ENCODE measurements at places on chromosomes 12 and 14.

DNA sequence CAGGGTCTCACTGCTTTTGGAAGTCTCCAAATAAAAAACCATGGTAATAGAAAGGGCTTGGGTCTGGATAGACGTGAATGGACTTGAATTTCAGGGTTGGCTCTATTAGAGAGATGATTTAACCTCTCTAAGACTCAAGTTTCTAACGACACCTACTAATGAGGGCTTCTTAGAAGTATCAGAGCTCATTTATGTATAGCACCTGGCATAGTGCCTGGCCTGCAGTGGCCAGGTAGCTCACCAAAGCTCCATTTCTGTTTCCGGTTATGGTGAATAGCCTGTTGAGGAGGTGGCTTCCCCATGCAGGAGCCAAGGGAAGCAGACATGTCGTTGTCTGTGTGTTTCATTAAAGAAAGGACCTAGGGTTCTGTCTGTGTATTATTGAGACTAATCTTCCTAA lies 108.6 kb downstream of the ETV6 start:
- no peak for DNase-seq

DNA sequence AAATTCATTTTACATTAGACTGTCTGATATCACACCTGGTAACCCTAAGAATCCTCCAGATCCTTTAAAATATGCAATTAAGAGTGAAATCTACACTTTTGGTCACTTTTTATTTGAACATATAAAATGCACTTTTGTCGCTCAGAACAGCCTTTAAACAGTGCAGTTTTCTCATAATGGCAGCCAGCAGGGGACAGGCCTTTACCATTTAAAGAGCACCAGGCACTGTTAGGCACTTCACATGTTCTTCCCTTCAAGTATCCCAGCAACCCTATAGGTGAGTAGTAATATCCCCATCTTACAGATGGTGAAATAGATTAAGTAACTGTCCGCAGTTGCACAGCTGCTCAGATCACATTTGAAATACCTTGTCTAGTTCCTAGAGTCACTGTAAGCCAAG lies 11.3 kb upstream of the SAMD4A start:
- no peak for DNase-seq

- no peak for DNase-seq
These were observed 24.3 kb downstream of the NCOR2 start for GRCh38 chr12:124543052-124543589.

- DNase-seq = no peak
These were observed 97.4 kb downstream of the RFLNA start for GRCh38 chr12:124392271-124392666.

- DNase-seq = no peak
These were observed 146.4 kb upstream of the PRICKLE1 start for GRCh38 chr12:42735861-42736361.

DNA sequence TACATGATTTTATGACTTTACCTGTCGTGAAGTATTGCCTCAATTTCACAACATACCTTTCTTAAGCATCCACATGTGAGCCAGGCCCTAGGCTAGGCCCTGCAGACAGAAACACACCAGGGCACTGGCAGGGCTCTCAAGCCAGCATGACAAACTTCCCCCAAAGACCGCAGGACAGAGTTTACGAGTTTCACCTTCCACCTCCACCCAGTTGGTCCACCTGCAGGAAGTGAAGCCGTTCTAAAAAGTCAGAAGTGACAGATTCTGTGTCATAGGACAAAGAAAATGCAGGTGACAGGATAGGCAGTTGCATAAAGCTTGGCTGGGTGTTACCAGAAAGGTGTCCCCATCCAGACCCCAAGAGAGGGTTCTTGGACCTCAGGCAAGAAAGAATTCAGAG lies 382.3 kb downstream of the PCNX1 start:
- DNase-seq = no peak

DNA sequence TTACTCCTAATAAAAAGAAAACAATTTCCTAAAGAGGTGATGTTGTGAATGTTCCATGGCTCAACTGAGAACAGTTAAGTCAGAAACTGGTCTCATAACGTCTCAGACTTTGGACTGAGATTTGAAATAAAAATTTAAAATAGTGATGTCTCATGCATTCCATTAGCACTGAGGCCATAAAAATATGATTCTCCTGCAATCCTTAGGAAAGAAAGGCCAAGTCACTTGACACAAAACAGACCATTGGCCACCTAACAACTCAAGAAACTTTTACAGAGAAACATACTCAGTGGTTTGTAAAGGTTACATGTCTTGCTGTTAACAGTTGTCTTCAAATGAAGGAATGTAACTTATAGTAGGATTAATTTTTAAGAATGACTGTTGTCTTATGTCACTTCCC lies 58.1 kb downstream of the STAB2 start:
- no peak for DNase-seq

- DNase-seq = no peak
These were observed 32.7 kb upstream of the RNU6-7 start for GRCh38 chr14:32169191-32169590.

DNA sequence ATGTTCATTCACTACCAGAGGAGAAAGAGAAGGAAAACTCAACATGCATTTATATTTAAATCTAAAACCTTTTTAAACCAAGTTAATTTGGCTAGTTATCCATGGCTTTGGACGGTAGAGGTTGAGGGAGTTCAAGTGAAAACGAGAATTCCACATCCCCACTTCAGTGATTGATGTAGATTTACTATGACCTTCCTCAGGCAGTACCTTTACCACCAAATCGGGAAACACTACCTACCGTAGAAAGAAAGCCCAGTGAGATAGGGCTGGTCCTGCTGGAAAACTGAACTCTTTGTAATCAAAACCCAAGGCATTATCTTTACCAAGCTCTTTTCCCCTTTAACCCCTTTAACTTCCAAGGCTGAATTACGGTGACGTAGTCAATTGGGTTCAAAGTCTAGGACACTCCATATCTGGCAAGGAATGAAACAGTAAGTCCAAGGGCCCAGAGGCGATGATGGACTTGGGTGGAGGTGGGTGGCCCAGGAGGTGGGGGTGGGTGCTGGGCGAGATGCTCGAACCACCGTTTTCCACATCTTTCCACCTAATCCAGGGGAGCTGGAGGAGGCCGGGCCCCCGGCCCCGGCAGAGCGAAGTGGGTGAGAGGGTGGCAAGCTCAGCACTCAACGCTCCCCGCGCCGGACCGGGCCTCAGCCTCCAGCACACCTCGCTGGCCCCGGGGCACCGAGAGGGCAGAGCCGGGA lies 618 bp downstream of the SEC23A start:
- no peak for DNase-seq

- DNase-seq = peak; percentile 64
These were observed 1.5 kb downstream of the FOXG1 start for GRCh38 chr14:28767853-28768741.

DNA sequence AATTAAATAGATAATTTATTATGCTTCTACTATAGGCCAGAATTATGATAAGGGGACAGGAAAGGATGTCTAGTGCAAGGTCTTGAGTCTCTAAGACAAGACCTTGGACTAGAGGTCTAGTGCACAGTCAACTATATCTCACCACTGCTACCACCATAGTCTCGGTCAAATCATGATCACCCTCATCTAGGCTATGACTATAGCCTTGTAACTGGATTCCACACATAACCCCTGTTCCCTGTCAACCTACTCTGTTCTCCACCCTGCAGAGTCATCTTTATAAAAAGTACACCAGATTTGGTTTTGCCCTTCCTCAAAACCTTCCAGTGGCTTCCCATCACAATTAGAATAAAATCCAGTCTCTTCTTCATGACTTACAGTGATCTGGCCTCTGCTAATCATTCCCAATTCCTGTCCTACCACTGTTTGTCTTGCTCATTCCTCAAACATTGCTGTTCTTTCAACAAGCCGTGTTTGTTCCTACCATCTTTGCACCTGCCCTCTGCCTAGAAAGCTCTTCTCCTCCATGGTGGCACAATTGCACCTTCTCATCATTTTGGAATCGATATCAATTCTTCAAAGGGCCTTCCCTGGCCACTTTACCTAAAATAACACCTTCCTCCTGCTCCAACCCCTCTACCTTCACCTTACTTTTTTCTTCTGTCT lies 169.4 kb downstream of the FOXN3 start:
- no peak for DNase-seq

- no peak for DNase-seq
These were observed 17.4 kb upstream of the LYZ start for GRCh38 chr12:69330475-69331473.

- DNase-seq = no peak
These were observed 88.3 kb upstream of the PLEKHG7 start for GRCh38 chr12:92614502-92614901.

DNA sequence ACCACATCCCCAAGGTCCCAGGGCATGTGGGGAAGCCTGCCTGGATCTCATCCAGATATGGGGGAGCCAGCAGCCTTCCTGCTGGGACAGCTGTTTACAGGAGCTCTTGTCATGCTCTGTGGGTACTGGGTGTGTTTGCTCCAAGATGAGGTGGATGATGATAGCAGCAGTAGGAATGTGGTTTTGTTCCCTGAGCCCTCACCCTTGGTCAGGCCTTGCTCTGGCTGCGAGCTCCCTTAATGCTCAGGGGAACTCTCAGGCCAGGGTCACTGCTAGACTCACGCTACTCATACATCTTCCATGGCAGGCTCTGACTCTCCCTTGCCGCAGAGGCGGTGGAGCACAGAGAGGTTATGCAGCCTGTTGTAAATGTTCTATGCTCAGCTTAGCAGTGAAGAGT lies 990.3 kb downstream of the AACS start:
- DNase-seq = no peak

DNA sequence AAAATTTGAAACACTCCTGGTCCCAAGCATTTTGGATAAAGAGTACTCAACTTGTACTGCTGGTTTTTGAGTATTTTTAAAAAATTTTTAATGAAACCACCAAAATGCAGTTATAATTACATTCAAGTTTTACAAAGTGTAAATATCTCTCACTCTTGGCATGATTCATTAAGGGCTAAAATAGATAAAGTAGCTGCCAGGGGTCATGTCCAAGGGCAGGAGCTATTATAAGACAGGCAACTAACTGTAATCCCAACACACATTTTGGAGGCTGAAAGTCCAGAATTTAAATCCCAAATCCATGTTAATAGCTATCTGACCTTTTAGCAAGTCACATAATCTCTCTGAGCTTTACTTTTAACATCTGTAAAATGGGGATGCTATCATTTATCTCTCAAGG lies 207.6 kb downstream of the MED13L start:
- DNase-seq = no peak

- DNase-seq = no peak
These were observed 5.6 kb downstream of the FBXO33 start for GRCh38 chr14:39426605-39427004.

DNA sequence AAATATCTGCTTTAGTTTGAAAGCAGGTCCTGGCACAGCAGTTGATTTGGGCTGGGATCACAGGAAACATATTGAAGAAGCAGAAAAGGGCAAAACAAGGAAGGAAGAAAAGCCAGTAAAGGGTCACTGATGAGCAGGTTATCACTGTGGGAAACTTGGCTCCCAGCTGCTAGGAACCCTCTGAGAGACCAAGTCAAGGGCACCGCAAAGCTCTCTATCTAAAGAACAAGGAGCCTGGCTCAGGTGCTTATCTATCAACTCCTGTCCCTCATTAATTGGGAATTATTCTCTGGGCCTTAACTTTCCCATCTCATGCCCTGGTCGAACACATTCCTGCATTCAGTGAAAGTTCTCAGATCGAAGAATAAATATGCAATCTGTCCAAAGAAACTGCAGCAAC lies 450.9 kb upstream of the RPL10L start:
- no peak for DNase-seq

DNA sequence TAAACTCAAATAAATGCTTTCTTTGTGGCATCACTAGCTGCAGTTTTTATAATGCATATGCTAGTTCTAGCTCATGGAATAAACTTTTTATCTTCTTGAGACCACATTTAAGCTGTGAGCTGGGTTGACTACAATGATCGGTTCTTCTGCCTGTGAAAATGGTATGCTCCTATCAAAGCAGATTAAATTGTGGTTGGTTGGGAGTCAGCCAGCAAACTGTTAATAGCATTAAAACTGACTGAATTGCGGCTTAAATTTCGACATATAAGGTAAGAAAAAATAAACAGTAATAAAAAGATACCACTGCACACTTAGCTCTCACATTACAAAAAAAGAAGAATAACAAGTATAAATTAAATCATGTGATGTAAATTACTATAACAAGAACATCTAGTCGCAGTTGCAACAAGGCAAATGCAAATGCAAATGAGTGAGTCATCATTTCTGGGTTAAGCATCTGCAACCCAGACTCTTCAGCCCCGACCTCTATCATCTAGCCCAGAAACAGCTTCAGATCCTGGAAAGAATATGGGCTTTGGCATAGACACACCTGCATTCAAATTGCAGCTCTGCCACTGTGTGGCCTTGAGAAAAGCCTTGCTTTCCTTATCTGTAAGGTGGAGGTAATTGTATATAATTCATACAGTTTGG lies 19.8 kb upstream of the DHRS7 start:
- DNase-seq = no peak

DNA sequence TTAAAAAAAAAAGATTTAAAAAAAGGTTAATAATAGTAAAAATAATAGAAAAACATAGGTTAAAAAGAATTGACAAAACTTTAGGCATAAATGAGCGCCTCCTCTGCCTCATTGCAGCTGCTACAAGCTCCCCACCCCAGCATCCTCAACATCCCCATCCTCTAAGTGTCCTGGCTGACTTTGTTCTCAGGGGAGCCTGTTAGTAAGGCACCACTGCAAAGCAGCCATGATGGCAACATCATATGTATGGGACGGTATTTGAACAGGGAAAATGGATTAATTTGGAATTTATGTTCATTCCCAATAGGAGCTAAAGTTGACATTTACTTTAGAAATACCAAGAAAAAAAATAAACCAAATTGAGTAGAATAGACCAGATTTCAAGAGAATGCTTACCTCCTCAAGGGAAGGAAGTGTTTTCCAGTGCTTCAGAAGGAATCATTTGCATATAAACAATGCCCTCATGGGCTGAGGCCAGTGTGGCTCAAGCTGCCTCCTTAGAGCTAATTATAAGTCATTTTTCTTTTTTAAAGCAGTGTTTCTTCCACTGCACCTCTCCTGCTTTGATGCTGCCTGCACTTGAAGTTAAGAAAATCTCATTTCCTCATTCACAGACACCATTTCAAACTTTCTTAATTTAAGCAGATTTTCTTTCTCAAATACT lies 59.6 kb downstream of the DACT1 start:
- no peak for DNase-seq

DNA sequence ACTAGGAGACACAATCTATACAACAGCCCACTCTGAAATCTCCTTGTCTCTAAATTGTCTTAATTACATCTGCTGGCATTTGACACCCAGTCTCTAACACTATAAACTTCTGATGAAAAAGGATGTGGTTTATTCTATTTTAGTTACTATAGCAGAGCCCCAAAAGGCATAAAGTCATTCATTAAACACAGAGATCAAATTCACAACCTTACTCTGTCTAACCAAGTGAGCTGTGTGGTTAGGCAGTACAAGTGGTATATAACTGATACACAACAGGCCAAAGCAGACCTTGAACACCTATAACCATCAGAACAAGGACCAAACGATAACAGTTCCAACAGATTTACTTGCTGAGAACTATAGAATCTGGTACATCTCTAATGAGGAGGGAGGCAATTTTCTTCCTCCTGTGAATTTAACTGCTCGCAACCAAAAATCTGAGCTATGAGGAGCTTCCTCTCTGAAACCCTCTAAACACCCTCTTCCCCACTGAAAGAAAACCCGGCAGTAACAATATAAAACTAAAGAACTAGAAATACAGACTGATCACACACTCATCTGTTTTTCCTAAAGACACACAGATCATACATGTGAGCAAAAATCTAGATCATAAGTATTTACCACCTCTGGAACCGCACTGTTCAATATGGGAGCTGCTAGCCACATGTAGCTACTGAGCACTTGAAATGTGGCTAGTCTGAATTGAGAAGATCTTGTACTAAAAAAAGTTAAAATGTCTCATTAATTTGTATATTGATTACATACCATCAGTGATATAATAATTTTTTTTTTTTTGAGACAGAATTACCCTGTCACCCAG lies 17.7 kb downstream of the SPPL3 start:
- no peak for DNase-seq

Data from NCI-H187 (cell line).